Progenitor cell of endocrine pancreas (in vitro differentiated cells): ENCODE measurements at places on chromosomes 2 and 18.
A peak's percentile ranks its signal among the peaks of the same experiment; 100 is the strongest.

GRCh38 chr18:3055186-3055728 is 42.3 kb upstream of the LPIN2 start:
- H3K4me3 ChIP-seq, result no peak overlapping the region
- peaks cover 16% of the 10 kb centered on the region for H3K4me1 ChIP-seq
- peaks cover 9% of the 10 kb centered on the region for H3K36me3 ChIP-seq
- no peak for DNase-seq
- no peaks in the 10 kb centered on the region for H3K27me3 ChIP-seq

- H3K27ac ChIP-seq, result peak overlapping the region; percentile 97
- peaks cover 2% of the 10 kb centered on the region for H3K36me3 ChIP-seq
- DNase-seq, result no peak
- H3K4me1 ChIP-seq, result peaks cover 64% of the 10 kb centered on the region
Measured at GRCh38 chr2:200318940-200319435, 12.5 kb downstream of the SPATS2L start.

DNA sequence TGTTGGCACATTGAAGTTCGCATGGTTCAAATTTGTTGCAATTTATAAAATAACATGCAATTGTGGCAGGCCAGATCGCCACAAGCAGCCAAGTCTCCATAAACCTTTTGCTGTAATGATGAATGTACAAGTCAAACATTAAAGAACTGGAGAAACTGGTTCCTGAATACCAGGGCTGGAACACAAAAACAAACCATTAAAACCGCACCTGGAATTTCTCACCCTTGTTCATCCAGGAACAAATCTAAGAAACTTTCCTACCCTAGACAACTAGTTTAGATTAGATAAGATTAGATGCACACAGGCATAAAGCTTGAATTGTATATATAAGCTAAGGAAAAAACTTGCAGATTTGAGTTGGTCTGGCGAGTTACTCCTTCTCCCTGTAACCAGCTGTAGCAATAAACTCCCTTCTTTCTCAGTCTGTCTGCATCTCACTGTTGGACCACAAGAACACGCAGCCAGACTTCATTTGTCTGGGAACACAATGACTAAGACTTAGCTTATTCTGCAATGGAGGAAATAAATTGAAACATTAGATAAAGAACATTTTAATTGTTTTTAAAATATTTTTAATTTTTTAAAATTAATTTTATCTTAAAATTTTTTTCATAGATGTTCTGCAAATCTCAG is 1835.5 kb upstream of the LRRTM1 start:
- no peak for DNase-seq
- peak overlapping the region; percentile 40 for H3K4me3 ChIP-seq
- no peaks in the 10 kb centered on the region for H3K27me3 ChIP-seq
- H3K36me3 ChIP-seq, result peaks cover 9% of the 10 kb centered on the region

GRCh38 chr18:36828157-36828629 is 609 bp downstream of the TPGS2 start:
- H3K27me3 ChIP-seq, result no peaks in the 10 kb centered on the region
- peaks cover 14% of the 10 kb centered on the region for H3K36me3 ChIP-seq
- H3K27ac ChIP-seq, result peak overlapping the region; percentile 97
- H3K4me3 ChIP-seq, result peak overlapping the region; percentile 97

GRCh38 chr18:48619501-48619900 is 80.7 kb downstream of the CTIF start:
- no peaks in the 10 kb centered on the region for H3K36me3 ChIP-seq
- H3K4me1 ChIP-seq, result peaks cover 2% of the 10 kb centered on the region
- no peak for DNase-seq
- no peak overlapping the region for H3K4me3 ChIP-seq
- H3K27me3 ChIP-seq, result no peaks in the 10 kb centered on the region

- no peak for DNase-seq
- H3K27ac ChIP-seq, result peak overlapping the region; percentile 41
- peaks cover 4% of the 10 kb centered on the region for H3K27me3 ChIP-seq
- no peaks in the 10 kb centered on the region for H3K36me3 ChIP-seq
Measured at GRCh38 chr2:48531141-48531648, 1.2 kb downstream of the STON1 start.

GRCh38 chr2:82098617-82099016 is 1794.1 kb upstream of the LRRTM1 start:
- H3K27ac ChIP-seq, result no peak overlapping the region
- no peaks in the 10 kb centered on the region for H3K27me3 ChIP-seq
- H3K4me1 ChIP-seq, result no peaks in the 10 kb centered on the region
- H3K4me3 ChIP-seq, result no peak overlapping the region
- no peaks in the 10 kb centered on the region for H3K36me3 ChIP-seq
- no peak for DNase-seq

DNA sequence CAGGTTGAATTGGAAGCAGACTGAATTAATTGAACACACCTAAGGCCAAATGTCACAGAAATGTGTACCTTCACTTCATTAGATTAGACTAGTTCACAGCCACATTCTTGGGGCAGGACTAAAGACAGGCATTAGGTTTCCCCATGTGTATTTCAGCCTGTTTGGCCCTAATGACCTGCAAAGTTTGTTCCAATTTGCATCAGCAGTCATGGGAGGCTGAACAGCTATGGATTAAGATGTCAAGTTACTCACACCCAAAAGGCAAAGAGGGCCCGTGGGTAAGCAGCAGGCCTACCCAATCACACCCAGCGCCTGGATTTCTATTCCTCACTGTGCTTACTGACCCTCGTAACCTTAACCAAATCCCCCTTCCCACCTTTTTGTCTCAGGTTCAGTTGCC is 99.6 kb upstream of the RIOK3 start:
- peaks cover 20% of the 10 kb centered on the region for H3K4me1 ChIP-seq
- H3K36me3 ChIP-seq, result peaks cover 16% of the 10 kb centered on the region
- DNase-seq, result no peak
